ENCODE measurements at places on chromosomes 16 and 17.

- no peak for DNase-seq
These were observed 133.6 kb downstream of the SNX11 start for GRCh38 chr17:48241131-48241591.

- no peak for DNase-seq
These were observed 22.9 kb upstream of the APPBP2 start for GRCh38 chr17:60548990-60549389.

- no peak for DNase-seq
These were observed 16.2 kb upstream of the PHF12 start for GRCh38 chr17:28967221-28968135.

DNA sequence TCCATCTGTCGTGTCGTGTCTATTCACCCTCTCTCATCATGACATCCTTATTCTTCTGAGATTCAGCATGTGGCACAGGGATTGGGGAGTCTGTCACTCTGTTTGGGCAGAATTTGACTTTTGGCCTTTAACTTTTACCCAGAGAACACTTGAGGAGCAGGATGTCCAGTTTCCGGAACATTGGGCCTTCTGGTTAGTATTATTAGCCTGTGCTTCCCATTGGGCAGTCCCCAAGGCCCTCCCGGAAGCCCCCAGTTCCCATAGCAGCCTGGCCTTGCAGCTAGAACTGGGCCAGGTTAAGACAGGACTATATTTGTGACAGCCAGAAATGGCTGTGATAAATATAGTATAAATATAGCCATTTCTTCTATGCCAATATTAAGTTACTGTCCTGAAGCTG lies 9.6 kb downstream of the SCN4A start:
- DNase-seq: no peak

All from HepG2 (cell line).